ENCODE measurements at places on chromosomes 5 and 9.

DNA sequence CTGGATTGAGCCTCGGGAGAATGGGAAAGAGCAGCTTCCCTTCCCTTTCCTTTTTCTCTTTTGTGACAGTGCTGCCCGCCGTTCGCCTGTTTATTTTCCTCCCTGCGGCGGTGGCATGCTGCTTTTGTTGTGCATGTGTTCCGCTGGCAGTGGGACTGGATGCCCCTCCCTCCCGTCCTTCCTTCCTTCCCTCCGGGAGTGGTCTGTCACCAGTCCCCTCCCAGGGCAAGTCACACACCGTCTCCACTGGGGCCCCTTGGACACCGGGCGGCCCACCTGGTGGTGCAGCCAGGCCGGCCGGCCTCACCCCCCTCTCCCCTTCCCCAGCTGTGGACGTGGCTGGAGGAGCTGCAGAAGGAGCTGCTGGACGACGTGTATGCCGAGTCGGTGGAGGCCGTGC, 214.7 kb downstream of the TRIO start:
- no peak for DNase-seq

DNA sequence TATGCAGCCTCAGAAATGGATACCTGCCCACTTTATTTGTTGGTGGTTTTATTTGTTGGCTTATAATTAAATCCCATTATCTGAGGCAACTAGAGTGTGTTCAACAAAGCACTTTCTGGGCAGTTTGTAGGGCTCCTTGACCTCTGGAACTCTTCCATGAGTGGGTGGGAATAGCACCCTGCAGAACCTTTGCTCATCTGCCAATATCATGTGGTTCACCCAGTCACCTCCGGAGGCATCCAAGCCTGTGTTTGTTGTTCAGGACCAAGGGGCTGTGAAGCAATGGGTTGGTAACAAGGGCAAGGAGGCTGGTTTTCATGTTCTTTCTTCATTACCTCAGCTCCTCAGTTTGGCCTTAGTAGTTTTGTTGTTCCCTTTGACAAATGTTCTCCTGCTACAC, 314.0 kb downstream of the NDUFS4 start:
- DNase-seq, result no peak

GRCh38 chr5:95284572-95285408, at the start of gene MCTP1:
MCTP1 (minus strand) TSS chr5:95285094.
- peak; percentile 17 for DNase-seq

- DNase-seq, result no peak
Measured at GRCh38 chr9:121529237-121529987, 29.8 kb upstream of the GGTA1 start.

DNA sequence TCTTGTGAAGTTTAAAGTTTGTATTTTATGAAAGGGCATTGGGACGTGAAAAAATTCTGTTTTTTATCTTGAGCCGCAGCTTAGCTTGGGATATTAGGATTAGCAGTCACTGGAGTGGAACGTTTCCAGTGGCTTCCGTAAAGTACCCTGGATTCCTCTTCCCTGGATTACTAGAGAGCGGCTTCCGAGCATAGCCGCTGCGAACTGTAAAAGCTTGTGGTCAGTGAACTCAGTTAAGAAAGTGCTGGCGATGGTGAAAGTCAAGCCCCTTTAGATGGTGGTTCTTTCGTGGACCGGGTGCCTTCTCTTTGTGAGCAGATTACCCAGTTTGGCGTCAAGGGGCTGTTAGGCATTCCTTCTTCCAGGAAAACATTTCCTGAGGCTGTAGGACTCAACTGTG, 168.1 kb downstream of the KDM4C start:
- no peak for DNase-seq

- no peak for DNase-seq
Measured at GRCh38 chr9:114312513-114312875, 10.4 kb upstream of the ORM1 start.

DNA sequence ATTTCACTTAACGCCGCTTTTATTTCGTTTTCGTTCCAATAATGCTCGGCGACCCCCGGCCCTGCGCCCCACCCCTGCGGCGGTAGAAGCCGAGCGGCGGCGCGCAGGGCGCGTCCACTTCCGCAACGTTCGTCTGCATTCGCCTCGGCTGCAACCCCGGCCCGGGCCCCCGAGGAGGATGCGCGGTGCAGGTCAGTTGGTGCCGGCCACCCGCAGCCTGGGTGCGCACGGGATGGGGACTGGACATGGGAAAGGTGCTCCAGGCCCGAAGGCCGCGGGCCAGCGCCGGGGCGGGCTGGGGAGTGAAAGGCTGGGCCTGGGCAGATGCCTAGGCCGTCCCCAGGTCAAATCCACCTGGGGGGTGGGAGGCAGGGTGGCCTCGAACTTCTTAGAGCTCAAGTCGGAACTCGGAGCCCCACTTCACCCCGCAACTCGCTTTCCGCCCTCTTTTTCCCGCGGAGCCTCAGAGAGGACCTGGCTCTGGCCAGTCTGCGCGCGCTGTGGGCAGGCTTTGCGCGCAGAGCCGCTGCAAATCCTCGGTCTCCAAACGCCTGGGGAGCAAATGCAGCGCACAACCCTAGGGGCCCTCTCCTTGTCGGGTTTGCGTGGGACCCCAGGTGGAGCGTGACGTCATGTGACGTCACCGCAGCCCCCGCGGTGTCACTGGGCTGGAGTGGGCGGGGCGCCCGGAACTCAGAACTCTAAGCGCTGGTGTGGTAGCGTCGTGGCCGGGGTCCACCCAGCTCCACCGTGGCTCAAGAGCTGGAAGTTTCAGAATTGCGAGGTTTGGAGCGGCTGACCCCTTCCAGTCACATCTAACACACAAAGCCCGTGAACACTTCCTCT, 3.3 kb downstream of the TLX3 start:
- DNase-seq, result no peak

DNA sequence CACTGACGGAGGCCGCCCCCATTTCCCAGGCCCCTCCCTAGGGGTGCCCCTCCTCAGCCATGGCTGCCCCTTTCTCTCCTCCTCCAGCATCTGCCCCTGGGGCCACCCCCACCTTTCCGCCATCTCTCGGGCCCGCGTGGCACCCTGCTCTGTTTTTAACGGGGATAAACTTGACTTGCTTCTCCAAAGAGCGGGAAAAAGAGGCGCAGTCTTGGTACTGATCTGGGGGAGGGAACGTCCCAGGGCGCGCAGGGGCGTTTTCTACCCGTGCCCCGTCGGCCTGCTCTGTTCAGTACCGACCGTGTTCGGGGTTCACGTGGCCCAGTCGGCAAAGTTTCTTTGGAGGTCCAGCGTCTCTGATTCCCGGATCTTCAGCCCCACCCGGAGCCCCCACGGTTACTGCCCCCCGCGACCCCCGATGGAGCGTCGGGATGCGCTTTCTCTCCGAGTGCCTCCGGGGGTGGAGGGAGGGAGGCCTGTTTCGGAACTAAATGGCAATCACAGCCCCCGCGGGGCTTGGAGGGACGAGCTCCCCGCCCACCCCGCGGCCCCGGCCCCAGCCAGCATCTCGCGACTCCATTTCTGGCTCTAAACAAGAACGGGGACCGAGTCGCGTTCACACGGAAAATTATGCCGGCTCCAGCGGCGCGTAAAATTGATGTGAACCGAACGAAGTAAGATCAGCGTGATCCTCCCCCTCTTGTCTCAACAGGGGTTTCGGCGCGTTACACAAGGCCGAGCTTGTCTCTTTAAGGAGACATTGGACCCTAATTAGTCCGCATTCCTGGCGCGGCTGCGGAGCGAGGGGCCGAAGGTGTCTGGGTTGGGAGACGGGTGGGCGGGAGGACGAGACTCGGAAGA, 1.1 kb upstream of the TLE4 start:
- no peak for DNase-seq

DNA sequence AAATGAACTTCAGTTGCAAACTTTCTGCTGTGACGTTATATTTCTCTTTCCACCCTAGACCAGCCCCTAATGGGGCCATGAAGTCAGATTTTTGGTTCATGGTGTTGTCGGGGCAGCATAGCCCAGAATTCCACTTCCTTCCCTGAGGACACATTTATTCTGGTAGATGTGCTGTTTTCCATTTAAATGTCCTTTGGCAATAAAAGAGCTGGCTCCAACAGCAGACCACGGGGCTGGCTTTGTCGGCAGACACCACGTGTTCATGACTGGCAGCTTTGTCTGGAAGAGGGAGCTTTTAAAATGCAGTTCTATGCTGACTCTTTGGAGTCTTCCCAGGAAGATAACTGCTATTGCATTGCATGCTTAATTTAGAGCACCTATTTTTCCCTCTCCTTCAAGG, 17.6 kb upstream of the LCP2 start:
- DNase-seq, result peak; percentile 65

DNA sequence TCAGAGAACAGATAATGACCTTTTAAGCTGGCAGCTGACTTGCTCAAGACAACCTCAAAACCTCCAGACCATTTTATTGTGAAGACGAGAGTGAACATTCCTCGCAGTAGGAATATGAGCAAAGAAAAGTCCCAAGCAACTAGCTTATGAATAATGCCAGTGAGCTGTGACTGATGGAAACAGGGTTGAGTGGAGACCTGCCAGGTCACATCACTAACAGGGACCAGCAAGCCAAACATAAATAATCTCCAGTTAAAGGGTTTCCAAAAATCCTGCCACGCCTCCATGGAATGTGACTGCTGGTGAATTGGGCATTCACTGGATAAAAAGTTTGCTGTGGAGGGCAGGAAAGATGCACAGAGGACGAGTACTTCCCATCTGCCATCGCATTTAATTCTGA, 185.4 kb downstream of the CRB2 start:
- DNase-seq, result no peak

DNA sequence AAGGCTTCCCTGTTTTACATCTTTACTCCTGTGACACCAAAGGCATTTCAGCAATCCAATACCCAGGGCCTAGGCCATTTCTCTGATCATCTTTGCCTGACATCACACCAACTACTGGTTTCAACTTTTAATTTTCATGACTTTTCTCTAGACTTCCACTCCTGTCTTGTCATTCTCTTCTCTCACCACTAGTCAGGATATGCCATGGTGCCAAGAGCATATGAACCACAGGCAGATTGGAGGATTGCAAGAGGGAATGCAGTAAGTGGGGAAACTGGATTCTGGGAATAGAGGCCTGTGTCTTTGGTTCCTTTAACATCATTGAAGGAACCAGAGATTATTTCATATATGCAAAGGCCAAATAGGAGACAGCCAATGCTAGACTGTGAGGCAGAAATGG, 69.3 kb downstream of the ANKRD31 start:
- DNase-seq, result no peak

DNA sequence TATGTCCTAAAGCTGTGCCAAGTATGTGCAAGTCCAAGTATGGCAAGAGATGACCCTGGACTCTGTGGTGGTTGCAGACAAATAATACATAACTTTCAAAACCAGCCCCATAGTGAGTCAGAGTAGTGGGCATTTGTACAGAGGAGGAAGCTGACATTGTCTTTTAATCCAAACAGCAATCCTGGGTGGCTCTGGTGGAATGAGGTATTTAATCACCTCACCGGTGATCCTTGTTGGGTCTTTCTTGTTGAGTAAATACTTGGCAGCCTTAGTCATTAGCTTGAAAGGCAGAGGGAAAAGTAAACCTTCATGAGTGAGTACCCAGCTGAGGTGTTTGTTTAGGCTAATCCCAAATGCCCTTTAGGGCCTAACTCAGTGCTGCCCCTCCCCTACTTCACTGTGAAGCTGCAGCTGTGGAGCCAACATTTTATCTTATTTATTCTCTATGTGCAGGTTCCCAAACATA, 148.7 kb upstream of the SLC12A2 start:
- DNase-seq, result no peak

GRCh38 chr5:115160975-115161475, 8.7 kb downstream of the TRIM36 start:
- DNase-seq, result no peak

GRCh38 chr5:93993161-93993560, 251.8 kb upstream of the POU5F2 start:
- no peak for DNase-seq

All from amygdala (tissue), 56 donors.